NCI-H524 treated with DMSO at 0.1 percent for 48 hours (cell line): ENCODE measurements at places on chromosomes 5 and 9.

DNA sequence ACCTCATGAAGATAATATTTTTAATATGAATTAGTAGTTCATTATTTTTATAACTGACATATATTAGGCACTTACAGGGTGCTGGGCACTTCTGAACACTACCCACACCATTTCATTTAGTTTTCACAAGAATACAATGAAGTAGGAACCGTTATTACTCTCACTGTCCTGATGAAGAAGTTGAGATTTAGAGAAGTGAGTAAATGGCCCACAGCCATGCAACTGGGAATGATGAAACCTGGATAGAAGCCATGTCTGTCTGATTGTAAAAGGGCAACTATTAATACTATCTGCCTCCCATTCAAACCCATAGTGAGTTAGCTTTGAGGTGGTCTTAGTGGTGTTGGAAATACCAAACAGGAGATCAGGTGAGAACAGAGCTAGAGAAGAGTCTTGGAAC, 29.6 kb upstream of the OTULINL start:
- no peak for DNase-seq

DNA sequence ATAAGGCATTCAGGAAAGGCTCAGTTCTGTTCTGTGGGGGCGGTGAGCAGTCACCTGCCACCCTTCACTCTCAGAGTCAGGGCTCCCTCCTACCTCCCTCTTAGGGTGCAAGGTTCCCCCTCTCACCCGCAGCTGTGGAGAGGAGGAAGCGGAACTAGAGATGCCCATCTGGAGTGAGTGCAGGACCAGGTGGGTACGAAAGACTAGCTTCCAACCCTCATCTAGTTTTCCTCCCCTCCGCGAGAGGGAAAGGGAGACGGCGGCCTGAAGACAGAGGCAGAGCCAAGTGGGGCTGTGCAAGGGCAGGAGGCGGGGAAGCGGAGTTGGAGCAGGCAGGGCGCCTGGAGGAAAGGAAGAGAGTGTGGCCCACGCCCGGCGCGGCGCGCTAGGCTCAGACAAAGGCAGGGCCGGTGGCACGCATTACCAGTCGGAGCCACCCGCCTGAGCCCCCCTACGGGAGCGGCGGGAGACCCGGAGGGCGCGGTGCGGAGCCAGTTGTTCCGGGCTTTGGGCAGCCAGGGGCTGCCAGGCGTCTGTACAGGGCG, 7.3 kb downstream of the PRR7 start:
- DNase-seq: no peak

DNA sequence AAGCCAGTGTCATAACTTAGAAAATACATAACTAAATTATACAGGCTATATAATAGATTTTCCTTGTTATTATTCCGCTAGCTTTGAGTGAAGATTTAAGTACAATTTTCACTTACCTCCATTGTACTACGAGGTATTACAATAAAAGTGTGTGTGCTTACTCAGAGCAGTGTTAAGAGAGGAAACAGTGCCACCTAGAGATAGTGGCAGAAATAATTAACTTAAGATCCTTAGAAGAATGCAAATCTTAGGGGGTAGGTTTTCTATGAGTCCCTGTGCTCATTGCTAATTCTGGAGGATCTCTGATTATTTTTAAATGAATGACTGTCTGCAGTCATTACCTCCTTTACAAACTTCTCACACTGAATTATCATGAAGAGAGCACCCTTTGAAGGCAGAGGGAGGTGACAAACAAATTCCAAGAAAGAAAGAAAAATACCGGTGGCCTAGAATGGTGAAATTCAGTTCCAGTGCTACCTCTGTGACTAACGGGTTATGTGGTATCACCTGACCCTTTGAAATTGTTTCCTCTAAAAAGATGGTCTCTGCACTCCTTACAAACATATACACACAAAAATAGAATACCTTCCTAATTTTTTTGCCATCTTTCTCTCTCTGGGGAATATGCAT, 379.8 kb downstream of the TRIM36 start:
- no peak for DNase-seq

GRCh38 chr5:149700347-149700746, 29.8 kb upstream of the PPARGC1B start:
- no peak for DNase-seq

GRCh38 chr9:100101608-100102007, 2.6 kb downstream of the INVS start:
- no peak for DNase-seq
